ENCODE measurements at places on chromosomes 1 and 21.
A peak's percentile ranks its signal among the peaks of the same experiment; 100 is the strongest.

DNA sequence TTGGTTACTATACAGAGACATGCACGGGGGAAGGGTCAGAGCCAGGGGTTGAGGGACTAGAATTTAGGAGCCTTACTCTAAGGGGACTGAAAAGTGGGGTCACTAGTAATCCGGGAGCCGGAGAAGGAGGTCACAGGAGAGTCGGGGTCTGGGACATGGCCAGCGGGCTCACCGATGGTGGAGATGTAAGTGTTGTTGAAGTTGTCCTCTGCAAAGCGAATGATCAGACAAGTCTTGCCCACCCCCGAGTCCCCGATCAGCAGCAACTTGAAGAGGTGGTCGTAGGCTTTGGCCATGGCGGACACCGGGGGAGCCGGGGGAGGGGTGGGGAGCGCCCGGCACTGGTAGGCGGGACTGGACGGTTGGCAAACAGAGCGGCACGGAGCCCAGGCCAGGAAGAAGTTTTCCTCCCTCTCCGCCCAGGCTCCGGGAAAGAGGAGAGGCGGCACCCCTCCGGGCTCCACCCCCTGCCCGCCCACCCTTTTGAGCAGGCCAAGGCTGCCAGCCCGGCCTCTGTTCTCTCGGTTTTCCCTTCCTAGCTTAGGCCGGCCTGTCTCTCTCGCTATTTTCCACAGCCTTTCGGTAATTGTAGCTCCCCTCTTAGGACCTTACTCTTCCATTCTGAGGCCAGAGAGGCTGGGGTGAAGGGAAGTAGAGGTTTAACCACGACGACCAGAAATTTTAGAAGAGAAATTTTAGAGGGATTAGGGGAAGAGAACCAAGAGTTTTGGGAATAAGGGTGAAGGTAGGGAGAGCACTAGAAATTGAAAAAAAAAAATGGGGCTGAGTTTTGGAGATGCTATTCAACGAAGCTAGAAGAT is at the start of gene RAB13:
TSS of gene RAB13 (minus strand) at position 399 of the 821 bp plus-strand sequence. CDS start at position 296, 103 bp downstream.
- DNase-seq, result peak; percentile 90

DNA sequence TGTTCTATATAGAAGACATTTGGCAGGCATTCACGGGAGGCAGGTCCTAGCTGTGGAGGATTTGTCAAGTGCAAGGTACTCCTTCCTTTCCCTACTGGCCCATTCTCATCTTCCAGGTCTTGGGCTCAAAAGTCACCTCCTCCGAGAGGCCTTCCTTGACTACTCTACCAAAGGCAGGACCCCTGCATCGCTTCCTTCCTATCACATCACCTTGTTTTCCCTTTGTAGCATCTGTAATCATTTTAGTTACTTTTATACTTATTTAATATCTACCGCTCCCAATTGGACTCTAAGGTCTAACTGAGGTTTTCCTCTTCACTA is 296.8 kb upstream of the KAZN start:
- no peak for DNase-seq

DNA sequence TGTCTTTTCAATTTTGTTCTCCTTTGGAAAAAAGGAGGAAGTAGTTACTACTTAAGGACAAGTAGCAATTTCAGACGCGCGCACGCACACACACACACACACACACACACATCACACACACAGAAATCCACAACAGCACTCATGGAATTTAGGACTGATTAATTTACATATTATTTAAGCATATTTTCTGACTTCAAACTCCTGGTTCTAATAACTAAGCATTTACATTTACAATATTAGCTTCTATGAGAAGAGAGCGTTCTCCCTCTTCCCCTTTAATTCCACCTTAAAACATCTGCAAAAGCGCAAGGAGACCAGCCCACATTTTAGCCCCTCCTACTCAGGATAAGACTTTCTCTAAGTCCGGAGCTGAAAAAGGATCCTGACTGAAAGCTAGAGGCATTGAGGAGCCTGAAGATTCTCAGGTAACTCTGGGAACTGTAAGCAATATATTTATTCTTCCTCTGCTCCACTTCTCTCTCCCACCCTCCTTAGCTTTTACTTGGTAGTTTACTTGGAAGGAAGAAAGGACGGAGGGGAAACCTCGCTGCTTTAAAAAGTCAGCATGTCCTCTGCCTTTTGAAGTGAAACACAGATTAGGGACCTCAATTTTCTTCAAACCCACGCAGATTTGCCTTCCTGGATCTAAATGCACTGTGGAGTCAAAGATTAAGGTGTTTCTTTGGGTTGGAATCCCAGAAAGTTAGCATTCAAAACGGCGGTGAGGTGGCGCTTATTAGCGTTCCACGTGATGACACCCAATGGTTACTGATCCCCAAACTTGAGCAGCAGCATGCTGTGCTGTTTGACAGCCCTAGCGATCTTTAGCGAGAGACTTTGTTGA is at the start of gene PLA2G4A:
TSS of gene PLA2G4A (plus strand) at position 339 of the 844 bp plus-strand sequence. CDS start 25,406 bp downstream, outside the sequence.
- DNase-seq, result peak; percentile 80

GRCh38 chr1:202811296-202812175 is 782 bp downstream of the PCAT6 start:
- peak; percentile 54 for DNase-seq

DNA sequence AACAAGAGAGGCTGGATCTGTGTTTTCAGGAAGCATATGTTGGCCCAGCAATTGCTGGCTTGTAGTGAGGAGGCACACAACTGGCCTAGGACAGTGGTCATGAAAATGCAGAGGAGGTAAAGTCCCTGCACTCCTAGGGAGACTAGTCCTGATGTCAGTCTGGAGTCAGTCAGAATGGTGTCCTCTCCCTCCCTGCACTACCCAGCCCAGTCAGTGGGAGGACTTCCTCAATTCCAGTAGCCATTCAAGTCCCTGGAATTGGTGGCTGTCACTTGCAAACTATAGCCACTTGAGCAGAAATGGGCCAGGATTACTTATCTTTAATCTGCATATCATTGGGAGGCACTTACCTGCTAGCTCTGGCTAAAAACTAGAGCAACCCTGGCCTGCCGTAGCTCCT is 18.6 kb downstream of the NDUFS5 start:
- DNase-seq, result no peak

DNA sequence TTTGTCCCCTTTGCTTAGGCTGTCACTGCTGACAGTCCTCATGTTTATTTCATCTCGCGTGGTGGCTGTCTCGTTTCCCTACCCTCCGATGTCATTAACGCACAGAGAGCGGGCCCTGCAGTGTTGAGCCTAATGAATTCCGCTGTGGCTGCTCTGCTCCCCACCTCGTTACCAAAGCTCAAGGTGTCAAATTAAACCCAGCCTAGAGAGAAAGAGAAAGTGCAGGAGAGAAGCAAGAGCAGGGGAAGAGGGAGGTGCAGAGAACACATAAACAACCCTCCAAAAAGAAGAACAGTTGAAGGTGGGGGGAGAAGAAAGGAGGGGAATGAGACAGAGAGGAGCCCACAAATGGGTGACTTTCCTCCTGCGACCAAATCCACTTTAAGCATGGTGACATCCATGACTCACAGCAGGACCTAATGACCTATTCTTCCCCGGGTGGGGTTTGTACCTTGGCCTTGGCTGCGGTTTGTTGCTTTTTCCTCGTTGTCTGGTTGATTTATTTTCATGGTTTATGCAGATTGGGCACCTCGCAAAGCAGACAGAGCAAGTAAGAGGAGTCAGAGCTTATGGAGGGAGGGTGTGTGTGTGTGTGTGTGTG is 92.5 kb downstream of the PBX1 start:
- DNase-seq, result peak; percentile 58

DNA sequence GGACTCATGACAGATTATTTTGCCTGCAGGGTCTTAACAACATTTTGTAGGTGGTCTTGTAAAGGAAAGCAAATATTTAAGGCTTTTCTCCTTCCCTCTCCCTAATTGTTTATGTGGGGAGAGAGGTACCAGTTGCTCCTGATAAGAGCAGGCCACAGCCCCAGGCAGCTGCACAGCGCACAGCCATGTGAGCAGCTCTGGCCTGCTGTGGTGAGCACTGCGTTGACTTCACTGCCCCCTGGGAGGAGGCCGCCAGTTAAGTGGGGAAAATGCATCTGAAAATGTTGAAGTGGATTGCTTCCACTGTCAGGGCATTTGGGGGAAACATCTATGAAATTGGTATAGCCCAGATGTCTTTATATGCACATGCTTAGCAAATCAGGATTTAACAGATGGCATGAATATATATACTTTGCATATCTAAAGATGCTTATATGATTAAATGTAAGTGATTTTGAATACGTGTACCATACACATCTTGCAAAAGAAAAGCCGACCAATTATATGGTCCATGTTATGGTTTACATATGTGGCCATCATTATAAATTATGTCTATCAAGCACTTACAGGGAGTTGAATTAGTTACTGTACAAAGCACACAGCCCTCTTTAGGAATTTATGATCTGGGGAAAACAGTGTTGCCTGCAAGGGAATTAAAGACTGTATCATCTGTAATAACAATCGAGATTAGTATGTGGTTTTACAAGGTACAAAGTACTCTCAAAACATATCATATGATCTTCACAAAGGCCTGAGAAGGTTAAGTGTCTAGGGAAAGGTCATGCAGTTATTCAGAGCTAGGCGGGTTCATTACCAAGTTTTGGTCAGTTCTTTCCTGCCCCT is 132.1 kb downstream of the RHOU start:
- no peak for DNase-seq

GRCh38 chr1:51524817-51525216 is 5.8 kb upstream of the EPS15 start:
- DNase-seq, result no peak

DNA sequence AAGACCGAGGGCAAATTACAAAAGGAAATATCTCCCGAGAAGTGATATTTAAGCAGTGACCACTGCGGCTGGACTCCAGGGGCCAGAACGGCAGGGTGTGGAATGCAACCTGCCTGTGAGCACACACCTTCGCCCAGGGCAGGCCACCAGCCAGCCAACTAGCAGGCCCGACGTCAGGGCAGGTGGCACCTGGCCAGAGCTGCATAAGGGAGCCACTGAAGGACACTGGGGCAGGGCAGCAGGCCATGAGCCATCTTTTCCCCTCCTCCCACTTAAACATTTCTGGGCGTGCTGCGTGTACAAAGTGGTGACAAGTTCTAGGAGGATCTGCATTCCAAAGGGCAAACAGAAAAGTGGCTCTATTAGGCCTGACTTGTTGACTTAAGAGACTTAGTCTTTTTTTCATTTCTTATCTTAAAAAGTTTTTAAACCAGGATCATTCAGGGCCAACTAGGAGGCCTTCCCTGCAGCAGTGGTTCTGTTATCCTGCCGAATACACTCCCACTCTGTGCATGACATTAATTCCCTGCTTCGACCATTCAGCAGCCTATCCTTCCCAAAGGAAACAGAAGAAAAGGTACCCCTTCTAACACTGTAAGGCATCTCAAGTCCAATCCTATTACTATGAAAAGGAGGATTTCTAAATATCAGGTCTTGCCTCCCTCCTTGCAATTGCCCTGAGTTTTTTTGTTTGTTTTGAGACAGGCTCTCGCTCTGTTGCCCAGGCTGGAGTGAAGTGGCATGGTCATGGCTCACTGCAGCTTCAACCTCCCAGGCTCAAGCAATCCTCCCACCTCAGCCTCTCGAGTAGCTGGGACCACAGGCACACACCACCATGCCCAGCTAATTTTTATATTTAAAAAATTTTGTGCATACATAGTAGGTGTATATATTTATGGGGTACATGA is 96.3 kb downstream of the BCAR3 start:
- peak; percentile 99 for DNase-seq

- DNase-seq, result no peak
Measured at GRCh38 chr1:19038096-19038495, 81.6 kb upstream of the IFFO2 start.

DNA sequence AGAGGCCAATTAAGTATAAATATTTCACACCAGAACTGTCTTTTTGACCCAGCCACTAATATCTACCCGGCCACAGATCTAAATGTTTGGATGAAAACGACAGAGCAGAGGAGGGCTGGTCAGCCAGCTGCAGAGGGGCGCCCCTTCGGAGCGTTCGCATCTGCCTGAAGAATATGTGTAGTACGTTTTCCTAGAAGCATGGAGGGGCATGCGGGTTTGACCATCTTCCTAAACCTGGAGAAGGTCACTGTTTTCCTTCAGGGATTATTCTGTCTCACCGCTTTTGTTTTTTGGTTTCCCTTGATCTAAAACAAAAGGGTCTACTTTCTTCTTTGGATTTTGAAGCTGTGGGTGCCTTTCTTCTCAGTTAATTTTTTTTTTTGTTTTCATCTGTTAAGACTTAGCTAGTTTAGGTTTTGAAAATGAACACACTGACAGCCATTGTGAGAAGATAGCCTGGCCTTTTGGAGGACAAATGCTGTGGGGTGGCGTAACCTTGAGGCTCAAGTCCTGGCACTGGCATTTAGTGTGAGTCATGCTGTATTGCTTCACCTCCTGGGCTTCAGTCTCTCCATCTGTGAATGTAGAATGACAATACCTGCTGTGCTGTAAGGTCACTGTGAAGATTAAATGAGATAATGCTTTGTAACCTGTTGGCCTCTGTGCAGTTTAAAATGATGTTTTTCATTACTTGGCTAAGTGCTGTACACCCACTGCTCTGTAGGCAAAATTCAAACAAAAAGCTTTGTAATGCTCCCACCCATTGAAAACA is 74.1 kb upstream of the IRF2BP2 start:
- no peak for DNase-seq

DNA sequence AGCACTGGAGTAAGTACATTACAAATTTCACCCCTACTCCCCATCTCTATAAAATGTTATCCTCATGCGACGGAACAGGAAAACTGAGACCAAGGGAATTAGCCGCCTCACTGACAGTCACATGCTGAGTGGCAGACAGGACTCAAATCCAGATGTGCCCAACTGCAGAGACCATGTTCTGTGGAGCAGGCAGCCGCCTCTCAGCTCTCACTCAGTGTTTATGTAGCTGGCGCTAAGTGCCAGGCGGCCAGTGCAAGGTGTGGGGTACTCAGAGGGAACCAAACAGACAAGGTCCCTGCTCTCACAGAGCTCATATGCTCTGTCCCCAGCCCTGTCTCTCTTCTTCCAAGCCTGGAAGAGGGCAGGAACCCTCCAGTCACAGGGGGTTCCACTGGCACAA is 5.1 kb downstream of the CAPZB start:
- DNase-seq, result no peak

GRCh38 chr1:35288761-35289160 is 20.3 kb downstream of the ZMYM4 start:
- no peak for DNase-seq

GRCh38 chr1:36525166-36525565 is 42.5 kb upstream of the CSF3R start:
- no peak for DNase-seq
